ENCODE measurements at places on chromosomes 2 and 18.

DNA sequence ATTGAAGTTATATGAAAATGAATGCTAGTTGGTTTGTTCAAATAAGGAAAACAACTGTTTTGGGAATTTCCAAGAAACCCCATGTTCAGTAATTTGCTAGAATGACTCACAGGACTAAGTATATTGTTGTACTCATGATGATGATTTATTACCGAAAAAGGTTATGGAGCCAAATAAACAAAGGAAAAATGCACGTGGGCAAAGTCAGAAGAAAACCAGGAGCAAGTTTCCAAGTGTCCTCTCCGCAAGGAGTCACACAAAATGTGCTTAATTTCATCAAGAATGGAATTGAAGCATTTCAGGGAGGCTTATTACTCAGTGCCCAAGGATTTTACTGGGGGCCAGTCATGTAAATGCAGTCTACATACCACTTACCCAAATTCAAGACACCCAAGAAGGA lies 1652.4 kb upstream of the TMEFF2 start:
- no peak for DNase-seq

GRCh38 chr2:102241616-102242305 lies 54.9 kb downstream of the IL1RL2 start:
- DNase-seq, result no peak

DNA sequence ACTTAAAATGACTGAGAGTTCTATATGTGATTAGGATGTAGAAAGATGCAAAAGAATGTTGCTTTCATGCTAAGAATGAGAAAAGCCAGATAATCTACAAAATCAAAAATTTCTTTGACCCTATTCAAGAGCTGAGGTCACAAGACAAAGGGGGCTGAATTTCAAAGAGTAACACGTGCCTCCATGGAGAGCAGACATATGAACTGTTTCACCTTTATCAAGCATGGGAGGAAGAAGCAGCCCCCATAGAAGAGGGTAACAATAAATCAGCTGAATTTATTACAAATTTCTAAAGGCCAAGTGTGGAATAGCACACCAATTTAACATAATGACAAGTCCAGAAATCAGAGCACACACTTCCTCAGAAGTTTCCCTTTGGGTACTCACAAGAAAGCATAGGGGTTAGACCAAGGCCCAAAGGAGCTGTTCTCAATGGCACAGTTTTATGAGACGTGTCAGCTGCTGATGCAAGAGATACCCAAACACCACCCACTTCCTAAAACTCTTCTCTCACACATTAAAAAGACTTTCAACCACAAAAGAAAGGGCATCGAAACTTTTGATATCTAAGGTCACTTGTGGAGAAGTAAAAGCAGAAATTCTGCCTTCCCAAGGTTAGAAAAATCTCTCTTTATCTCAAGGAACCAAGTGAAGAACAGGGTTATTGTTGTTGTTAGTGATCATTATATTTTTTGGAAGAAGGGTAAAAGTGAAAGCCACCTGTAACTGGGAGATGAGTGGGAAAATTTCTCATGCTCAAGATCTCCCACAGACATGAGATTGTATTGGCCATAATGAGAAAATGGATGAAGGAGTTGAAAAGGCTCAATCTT lies 950.1 kb downstream of the TRIB2 start:
- DNase-seq, result no peak

DNA sequence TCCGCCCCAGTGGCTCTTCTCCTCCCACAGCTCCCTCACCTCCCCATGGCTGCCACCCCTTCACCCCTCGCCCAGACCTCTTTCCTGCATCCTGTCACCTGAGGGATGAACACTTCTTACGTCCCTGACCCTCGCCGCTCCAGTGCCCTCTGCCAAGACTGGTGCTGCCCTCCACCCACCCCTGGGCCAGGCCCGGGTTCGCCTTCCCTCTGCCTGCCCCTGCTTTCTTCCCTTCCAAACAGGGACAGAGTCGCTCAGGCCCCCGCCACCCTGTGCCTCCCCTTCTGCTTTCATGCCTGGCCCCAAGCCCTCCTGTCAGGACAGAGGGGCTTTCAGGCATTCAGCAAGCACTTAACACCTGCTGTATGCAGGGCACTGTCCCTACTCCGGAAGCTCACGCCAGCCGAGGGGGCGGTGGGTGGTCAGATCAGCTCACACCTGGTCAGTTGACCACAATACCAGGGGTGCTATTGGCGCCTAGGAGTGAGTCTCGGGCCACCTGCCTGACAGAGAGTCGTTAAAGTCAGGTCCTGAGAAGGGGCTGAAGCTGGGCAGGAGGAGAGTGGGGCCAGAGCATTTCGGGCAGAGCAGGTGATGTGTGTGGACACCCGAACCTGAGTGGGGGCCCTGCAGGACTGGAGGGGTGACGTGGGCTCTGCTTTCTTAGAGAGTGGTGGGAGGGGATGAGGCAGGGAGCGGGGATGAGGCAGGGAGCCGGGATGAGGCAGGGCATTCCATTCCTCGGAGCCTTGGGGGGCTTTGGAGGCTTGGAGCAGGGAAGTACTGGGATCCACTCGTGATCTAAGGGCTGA lies 26.0 kb upstream of the HPCAL1 start:
- DNase-seq, result no peak

DNA sequence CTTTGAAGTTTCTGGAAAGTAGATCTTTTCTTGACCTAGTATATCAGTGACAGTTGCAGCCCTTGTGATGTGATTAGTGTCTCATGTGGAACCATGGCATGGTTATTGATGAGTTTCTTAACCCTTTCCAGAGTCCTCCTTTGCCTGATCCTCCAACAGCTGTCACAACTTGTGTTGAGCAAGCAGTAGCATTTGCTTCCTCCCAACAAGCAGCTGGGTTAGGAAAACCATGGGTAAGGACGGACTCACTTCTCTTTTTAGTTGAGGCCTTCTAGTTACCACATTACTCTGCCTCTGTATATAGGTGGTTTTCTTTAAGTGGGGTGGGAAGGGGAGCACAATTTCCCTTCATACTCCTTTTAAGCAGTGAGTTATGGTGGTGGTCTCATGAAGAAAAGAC lies 96.3 kb downstream of the XRCC5 start:
- DNase-seq, result no peak

GRCh38 chr2:85385746-85386145 lies 24.4 kb downstream of the CAPG start:
- no peak for DNase-seq

DNA sequence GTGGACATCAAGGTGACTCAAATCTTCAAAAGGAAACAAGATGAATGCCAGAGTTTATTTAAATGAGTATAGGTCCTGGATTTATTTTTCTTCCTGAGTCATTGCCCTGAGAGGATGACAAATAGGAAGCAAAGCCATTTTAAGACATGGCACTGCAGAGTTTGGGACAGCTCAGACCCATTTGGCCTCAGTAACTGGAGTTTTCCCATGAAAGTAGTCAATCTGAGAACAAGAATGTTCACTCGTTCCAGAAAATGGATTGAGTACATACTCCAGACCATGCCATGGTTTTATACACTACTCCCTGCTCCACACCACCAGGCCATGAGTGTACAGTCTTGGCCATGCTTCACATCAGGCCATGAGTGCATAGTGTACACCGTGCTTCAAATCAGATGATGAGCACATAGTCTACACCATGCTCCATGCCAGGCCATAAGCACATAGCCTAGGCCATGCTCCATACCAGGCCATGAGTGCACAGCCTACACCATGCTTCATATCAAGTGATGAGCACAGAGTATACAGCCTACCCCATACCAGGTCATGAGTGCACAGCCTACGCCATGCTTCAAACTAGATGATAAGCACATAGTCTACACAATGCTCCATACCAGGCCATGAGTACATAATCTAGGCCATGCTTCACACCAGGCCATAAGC lies 202.4 kb downstream of the FBXO15 start:
- DNase-seq, result no peak

- DNase-seq, result no peak
Measured at GRCh38 chr18:37661061-37661460, 95.5 kb upstream of the CELF4 start.

GRCh38 chr18:77110400-77110799 lies 22.2 kb downstream of the MBP start:
- no peak for DNase-seq

DNA sequence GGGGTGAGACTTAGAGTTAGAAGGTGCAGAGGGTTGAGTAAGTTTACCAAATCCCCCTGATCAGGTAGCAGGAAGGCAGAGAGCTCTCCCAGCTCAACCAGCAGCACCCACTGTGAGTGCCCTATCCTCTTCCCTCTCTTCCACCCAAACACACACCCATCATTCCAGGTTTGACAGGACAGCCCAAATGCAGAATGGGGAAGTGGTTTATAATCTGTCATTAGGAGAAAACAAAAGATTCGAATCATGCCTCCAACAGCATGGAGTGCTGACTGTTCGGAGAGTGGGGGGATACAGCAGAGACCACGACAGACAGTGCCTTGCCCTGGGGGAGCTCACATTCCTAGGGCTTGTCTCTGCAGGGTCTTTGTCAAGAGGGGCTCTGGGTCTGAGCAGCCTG lies 11.7 kb downstream of the CXCR2 start:
- no peak for DNase-seq

DNA sequence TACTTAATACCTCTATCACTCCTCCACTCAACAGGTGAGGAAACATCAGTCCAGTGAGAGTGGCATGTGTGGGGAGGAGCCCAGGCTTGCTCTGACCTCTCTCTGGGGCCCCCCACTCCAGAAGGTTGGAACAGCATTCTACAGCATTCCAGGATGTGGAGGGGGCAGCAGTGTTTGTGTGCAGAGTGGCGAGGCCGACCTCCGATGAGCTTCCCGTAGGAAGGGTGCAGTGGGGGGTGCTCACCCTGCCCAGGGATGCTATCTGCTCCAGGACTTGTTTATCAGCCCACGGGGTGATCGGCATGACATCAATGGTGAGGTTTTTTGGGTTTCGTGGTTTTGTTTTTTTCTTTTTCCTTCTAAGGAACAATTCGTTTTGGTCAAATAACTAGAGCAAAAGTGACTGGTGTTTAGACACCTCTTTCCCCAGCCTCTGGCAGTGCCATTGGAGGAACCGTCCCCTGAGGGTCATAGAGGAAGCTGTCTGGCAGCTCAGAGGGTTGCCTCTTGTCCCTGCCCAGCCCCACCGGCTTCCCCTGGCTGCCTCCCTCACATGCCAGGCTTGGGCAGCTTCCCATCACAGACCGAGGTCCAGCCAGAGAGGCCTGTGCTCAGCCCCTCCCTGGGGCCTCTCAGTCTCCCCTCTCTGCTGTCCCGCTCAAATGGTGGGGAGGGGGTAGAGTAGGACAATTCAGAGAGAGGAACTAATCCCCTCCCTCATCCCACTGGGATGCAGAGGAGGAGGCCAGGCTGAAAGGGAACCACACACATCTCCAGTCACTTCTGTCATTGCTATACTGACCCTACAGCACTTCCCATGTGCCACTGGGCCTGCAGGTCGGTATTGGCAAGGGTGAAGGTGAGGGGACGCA lies 96.5 kb downstream of the ZFP36L2 start:
- DNase-seq, result no peak

DNA sequence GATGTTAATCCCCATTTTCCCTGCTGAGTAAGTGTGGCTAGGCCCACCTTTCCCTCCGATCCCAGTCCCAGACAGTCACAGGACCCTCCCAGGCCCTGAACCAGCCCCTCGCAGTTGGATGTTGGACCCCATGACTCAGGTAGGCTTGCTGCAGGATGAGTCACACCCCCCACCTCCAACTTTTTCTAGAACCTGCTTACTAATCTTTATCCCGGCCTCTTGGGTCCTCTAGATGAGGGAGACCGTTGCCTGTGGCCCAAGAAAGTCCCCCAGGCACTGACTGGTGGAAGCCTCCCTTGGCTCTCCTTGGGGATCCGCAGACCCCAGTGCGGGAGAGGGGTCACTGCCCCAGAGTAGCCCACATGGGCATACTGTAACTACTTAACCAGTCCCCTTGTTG lies 98.5 kb downstream of the SMAD7 start:
- no peak for DNase-seq

- no peak for DNase-seq
Measured at GRCh38 chr2:40592218-40592617, 140.3 kb upstream of the SLC8A1 start.

GRCh38 chr18:48398074-48398473 lies 11.1 kb downstream of the ZBTB7C start:
- no peak for DNase-seq

GRCh38 chr2:188380280-188380679 lies 88.6 kb downstream of the GULP1 start:
- no peak for DNase-seq

DNA sequence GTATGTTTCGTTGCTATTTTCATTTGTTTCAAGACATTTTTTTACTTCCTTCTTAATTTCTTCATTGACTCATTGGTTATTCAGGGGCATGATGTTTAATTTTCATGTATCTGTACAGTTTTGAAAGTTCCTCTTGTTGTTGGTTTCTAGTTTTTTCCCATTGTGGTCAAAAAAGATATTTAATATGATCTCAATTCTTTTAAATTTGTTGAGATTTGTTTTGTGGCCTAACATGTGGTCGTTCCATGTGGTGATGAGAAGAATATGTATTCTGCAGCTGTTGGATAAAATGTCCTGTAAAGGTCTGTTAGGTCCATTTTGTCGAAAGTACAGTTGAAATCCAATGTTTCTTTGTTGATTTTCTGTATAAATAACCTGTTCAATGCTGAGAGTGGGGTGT lies 110.3 kb upstream of the MAP4K4 start:
- DNase-seq, result no peak

DNA sequence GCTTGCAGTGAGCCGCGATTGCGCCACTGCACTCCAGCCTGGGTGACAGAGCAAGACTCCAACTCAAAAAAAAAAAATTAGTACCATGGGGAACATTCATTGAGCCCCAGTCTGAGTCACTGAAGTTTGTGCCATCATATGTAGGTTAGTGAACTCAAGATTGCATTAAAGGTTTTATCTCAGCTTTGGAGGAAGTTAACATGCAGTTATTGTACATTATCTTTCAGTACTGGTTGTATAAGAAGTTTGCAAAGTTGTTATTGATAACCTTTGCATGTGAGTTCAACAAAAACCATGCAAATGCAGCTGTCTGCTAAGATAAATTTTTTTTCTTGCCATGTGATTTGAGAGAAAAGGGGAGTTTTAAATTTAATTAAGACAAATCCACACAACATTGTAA lies 95.7 kb downstream of the MEIS1 start:
- no peak for DNase-seq

GRCh38 chr2:40487602-40488001 lies 35.7 kb upstream of the SLC8A1 start:
- DNase-seq, result no peak

GRCh38 chr2:228657807-228658402 lies 476.4 kb upstream of the SPHKAP start:
- peak; percentile 15 for DNase-seq

DNA sequence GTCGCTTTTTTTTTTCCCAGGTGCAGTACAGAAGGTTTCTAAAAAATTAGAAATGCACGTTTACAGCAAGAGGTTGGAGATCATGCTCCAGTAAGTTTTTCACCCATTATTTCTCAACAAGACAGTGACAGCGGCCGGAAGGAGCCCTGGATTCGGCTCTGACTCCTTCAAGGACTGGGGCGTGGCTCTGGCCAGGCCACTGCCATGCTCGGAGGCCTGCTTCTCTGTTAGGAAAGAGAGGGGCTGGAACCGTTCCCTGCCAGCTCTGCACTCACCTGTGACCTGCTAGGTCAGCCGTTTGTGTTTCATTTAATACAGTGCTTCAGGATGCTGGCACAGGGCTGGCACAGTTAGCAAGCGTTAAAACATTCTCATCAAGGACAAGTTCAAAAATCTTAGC lies 6.7 kb upstream of the IAH1 start:
- DNase-seq, result no peak
